ENCODE measurements at places on chromosomes 6 and 20. TPM values are rescaled to one million over a fixed set of nuclear protein-coding genes. Genes with fewer than 3 reads are reported as not detected.

The SPATA25 gene
- 0.28 TPM for total RNA-seq

The CRISP3 gene
- not detected for total RNA-seq

The BLCAP gene
- total RNA-seq = 29.6 TPM

The RIMS4 gene
- total RNA-seq = not detected

The POLR1C gene
- total RNA-seq = 24.0 TPM

The FLRT3 gene
- 0.58 TPM for total RNA-seq

The NRM gene
- total RNA-seq = 1.7 TPM

The ZSCAN16 gene
- total RNA-seq = 3.1 TPM

The PABPC1L gene
- 8.6 TPM for total RNA-seq

The POLH gene
- total RNA-seq = 31.6 TPM

The SLC13A3 gene
- total RNA-seq = 0.38 TPM

The LST1 gene
- not detected for total RNA-seq

The RBPJL gene
- not detected for total RNA-seq

The TREML4 gene
- total RNA-seq = not detected

The SGK1 gene
- 156 TPM for total RNA-seq

The COL12A1 gene
- total RNA-seq = 163 TPM

The SLCO4A1 gene
- total RNA-seq = 0.56 TPM

The SNX5 gene
- total RNA-seq = 118 TPM

The SLC44A4 gene
- total RNA-seq = not detected

The TMEM74B gene
- total RNA-seq = not detected

The TAGAP gene
- total RNA-seq = not detected

The NSFL1C gene
- 22.0 TPM for total RNA-seq

The DTNBP1 gene
- 3.7 TPM for total RNA-seq

The TTLL9 gene
- not detected for total RNA-seq

The IMPG1 gene
- not detected for total RNA-seq

The MYB gene
- 0.28 TPM for total RNA-seq

The SPATS1 gene
- not detected for total RNA-seq

The BMP2 gene
- total RNA-seq = 4.8 TPM

The NKX2-2 gene
- not detected for total RNA-seq
